ENCODE measurements at places on chromosomes 7 and 10. TPM values are rescaled to one million over a fixed set of nuclear protein-coding genes. Genes with fewer than 3 reads are reported as not detected.

Gene MALRD1
- under 0.01 TPM for total RNA-seq

Gene LRRD1
- total RNA-seq = under 0.01 TPM

Gene PPP1R3A
- not detected for total RNA-seq

Gene LIPJ
- not detected for total RNA-seq

Gene CDC14C
- total RNA-seq = not detected

Gene TMEM225B
- under 0.01 TPM for total RNA-seq

Gene TRIM50
- not detected for total RNA-seq

Gene HOXA6
- 2.6 TPM for total RNA-seq

Gene OR13A1
- total RNA-seq = not detected

Gene INSYN2A
- not detected for total RNA-seq

Gene SKIDA1
- 0.46 TPM for total RNA-seq

Measured in epithelial cell of umbilical artery (primary cell).